WTC11 (cell line): ENCODE measurements at places on chromosomes 6 and 20. TPM values are rescaled to one million over a fixed set of nuclear protein-coding genes. Genes with fewer than 3 reads are reported as not detected.
A peak's percentile ranks its signal among the peaks of the same experiment; 100 is the strongest.

DNA sequence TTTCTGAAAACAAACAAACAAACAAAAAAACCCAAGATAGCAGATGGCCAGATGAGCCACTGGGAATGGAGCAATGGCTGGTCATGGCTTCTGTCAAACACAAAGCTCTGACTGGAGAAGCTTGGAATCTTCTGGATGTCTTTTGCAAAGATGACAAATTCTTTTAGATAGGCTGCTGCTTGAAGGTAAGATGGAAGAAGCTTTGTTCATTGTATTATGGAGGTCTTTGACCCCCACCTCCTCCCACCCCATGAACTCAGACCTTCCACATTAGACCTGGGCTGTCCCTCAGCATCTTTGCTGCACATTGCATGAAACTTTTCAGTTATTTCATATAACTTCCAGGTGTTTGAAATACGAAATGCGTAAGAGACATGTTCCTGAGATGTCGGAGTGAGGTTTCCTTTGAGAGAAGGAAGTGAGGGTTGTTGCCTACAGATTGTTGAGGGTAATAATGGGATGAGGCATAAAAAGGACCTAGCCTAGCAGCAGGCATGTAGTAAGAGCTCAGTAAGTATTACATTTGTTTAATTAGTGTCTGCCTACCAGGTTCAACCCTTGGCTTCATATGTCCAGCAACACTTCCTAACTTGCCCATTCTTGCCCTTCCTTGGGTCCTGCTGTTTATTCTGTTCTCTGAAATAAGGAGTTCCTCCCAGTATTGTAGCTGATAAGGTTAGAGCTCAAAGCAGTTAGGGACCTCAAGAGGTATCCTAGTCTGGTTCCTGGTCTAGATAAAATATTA lies 51.4 kb upstream of the IER3 start:
- peaks cover 16% of the 10 kb centered on the region for H3K27me3 ChIP-seq
- H3K36me3 ChIP-seq, result no peaks in the 10 kb centered on the region
- H3K4me1 ChIP-seq, result peaks cover 3% of the 10 kb centered on the region; the same call in 1 of the 2 replicates
- no peak for DNase-seq

DNA sequence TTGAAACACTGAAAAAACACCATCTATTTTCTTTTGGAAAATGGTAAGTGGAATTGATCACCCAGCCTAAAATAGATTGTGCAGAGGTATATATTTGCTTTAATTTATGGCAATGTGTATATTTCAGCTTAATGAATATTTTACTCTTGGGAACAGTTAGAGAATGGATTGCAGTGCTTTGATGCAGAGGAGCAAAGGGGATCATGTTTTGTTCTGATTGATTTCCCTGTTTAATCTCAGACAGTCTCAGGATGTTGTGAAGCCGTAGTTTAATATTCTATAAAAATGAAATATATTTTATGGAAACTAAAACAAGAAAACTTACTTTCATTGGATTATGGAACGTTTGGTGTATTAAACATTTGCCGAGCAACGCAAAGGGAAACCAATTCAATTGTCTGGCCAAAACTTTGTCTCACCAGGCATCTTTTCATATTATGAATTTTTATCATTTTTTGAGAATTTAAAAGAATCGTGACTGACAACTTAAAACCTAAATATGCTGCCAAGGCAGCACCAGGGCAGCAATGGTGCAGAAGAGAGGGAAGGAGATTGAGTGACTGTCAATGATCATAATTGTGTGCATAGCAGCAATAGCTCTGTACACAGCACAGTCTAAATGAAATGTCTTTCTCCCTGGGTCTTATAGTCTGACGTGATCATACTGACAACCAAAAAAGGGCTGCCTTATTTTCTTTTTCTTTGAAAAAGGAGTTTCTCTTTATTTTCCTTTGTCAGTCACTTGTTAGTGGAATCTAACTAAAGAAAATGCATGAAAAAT lies 105.5 kb upstream of the EPHA7 start:
- H3K27ac ChIP-seq, result no peak overlapping the region
- no peak overlapping the region for H3K4me3 ChIP-seq
- DNase-seq, result no peak
- H3K36me3 ChIP-seq, result no peaks in the 10 kb centered on the region
- no peaks in the 10 kb centered on the region for H3K27me3 ChIP-seq

DNA sequence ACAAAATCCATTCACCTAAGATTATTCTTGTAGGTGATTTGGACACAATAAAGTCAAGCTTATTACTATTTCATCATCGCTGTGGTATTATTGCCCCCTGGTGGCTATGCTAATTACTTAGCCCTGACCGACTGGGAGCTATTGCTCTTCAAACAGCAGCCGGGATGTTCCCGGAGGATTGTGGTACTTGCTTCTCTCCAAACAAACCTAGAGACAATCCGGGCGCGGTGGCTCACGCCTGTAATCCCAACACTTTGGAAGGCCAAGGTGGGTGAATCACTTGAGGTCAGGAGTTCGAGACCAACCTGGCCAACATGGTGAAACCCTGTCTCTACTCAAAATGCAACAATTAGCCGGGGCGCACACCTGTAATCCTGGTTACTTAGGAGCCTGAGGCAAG lies 15.4 kb upstream of the STMND1 start:
- H3K4me1 ChIP-seq, result 0 out of 2 replicates have a peak, but pooled peaks cover 2% of the 10 kb centered on the region
- H3K4me3 ChIP-seq, result no peak overlapping the region
- H3K27me3 ChIP-seq, result no peaks in the 10 kb centered on the region
- H3K36me3 ChIP-seq, result peaks cover 3% of the 10 kb centered on the region; the same call in 1 of the 2 replicates
- DNase-seq, result peak; percentile 29
- H3K27ac ChIP-seq, result no peak overlapping the region

The CTCFL gene
- total RNA-seq, result 0.70 to 2.6 TPM (median 2.4 TPM) in 3 replicates

The IRAK1BP1 gene
- 6.0 to 7.1 TPM (median 6.1 TPM) in 3 replicates for total RNA-seq
